ENCODE measurements at places on chromosomes 6 and 20.

DNA sequence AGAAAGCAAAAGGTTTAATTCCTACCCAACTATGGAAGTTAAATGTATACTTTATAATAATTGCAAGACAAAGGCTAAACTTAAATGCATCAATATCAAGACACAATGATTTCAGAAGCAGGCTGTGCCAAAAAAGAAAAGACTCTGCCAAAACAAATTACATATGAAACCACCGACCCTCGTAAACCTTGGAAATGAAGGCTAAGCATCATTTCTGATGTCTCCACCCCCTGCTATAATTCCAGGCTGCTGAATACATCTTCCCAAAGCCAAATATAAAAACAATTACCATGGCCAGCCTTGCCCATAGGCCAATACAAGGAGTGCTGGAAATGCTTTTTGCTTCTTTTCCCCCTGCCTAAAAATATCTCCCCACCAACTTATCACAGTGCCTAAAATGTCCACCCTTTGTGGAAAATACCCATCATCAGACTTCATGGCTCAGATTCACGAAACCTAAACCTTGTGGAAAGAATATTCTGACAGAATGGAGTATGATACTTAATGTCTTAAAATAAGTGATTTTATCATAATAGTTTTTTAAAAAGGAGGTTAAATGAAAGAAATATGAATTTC, 37.4 kb downstream of the RCAN2 start:
- no peak for DNase-seq

GRCh38 chr6:142740449-142740848, 204.5 kb downstream of the HIVEP2 start:
- DNase-seq = no peak

DNA sequence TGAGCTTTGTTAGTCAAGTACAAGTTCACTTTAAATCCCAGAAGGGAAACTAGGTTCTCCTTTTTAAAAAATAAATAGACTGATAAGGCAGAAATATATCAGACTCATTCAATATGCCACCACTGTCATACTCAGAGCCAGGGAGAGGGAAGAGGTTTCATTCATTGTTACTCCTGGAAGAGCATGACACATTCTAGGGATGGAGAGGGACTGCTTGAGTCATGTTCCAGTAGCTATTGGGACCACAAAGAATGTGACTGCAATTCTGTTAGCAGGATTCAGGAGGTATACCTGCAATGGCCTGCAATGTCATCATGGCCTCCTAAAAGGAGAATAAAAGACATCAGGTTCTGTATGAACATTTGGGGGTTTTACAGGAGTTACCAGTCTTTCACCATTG, 167.6 kb downstream of the TFAP2B start:
- DNase-seq = no peak

DNA sequence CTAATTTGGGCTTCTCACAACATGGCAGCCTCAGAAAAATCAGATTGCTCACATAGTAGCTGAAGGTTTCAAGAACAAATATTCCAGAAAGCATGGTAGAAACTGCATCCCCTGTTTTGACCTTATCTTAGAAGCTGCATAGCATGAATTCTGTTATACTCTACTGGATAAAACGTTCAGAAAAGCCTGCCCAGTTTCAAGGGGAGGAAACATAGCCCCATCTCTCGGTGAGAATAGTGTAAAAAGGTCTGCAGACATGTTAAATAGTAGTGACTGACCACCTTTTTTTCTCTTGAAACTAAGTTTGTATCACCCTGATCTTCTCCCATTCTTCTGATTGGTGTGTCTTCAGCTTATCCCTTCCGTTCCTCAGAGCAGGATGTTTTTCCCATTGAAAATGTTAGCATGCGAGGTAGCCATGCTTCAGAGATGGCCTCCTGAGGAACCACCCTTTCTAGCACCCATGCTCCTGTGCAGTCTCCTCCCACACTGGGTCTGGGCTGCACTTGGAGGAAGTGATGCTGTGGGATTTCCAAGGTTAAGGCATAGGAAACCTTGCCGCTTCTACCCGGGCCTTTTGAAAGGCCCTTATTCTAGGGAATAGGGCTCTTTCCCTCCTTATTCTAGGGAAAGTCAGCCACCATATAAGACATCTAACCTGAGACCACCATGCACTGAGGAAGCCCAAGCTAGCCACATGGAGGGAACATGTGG, 50.1 kb downstream of the MARCKS start:
- no peak for DNase-seq

DNA sequence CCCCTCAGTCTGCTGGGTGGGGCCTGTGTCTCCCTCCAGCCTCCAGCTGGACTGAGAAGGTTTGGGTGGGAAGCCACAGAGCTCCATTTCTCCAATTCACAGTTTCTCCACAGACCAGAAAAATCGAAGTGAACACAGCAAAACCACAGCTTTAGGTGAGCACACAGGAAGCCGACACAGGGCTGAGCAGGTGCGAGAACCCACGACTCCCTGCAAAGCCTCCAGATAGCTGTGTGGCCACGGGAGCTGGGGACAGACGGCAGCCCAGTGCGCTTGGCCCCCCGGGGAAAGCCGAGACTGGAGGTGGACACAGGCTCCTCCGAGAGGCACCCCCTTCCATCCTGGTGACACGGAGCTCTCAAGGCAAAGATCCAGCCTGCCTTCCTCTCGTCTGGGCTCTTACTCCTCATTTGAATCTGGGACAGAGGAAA, 29.0 kb upstream of the MPC1 start:
- no peak for DNase-seq

DNA sequence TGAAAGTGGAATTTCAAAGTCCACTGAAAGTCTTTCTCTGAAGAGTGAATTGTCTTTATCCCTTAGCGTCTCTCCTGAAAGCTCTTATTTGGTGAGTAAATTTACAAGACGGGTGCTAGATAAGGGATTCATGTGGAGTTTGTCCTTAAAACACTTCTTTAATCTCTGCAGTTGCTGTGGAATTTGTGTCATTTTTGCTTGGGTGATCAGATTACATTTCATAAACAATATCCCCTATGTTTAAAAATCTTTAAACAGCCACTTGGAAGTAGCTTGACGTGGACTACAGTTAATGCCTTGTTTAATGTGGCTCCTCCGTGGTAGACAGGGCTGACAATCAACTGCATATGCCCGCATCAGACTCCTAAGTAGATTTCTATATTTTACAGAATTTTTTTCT, 175.4 kb upstream of the ZNF217 start:
- DNase-seq = no peak

GRCh38 chr6:19880066-19880465, 42.9 kb downstream of the ID4 start:
- DNase-seq = no peak

DNA sequence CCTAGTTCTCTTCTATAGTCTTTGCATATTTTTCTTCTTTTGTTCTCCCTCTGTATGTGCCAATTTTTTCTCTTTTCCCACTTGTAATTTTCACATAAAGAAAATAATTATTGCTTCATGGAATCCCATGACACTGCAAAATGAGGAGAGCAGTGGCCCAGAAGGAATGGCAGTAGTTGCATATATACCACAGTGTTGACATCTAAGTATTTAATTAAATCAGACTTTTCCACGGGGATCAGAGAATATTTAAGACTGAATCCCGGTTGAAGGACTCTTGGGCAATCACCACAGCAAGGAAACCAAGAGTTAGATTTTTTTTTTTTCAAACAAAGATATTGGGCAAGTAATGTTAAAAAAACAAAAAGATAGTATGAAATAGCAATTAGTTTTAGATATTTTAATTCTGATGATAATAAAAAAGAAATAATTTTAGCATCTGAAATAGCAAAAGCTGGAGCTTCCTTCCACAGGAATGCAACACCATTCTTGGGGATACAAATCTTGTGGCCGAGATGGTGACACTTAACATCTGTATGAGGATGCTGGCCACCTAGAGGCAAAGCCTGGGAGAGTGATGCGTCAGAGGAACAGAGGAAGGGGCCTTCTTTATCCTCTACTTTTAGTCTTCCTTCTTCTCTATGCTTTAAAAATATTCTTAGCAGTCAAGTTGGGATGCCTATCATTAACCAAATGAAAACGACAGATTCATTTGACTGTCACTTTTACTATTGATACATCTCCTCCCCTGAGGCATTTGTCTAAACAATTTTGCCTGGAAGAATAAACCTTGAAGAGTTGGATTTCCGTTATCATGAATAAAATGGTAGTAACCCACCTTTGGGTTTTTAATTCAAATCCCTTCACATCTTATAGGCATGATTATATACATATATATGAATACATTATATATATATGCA, 356.2 kb downstream of the GJA1 start:
- DNase-seq = no peak

- DNase-seq = no peak
Observed at GRCh38 chr6:149913540-149914240, 9.2 kb downstream of the RAET1G start.

DNA sequence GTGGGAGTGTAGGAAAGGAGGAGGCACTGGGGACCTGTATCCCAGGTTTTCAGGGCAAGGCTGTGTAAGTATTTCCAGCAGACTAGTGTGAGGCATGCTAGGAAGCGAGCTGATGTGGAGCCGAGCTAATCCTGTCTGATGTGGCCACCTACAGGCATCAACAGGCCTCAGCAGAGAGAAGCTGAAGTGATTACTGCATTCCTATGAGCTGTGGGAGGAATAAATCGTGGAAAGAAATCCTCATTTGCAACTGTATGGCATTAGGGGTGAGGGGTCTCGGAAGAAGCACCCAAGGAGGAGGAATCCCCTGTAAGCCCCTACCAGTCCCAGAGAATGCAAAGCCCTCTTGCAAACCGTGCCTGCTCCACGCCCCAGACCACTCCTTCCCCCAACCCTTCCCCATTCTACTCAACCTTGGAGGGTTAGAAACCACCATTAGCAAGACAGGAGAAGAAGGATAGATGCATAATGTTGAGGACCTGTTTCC, 41.6 kb downstream of the C6orf15 start:
- no peak for DNase-seq

- no peak for DNase-seq
Observed at GRCh38 chr6:27188061-27188884, 59.2 kb upstream of the PRSS16 start.

- no peak for DNase-seq
Observed at GRCh38 chr20:6657111-6657510, 110.4 kb upstream of the BMP2 start.

DNA sequence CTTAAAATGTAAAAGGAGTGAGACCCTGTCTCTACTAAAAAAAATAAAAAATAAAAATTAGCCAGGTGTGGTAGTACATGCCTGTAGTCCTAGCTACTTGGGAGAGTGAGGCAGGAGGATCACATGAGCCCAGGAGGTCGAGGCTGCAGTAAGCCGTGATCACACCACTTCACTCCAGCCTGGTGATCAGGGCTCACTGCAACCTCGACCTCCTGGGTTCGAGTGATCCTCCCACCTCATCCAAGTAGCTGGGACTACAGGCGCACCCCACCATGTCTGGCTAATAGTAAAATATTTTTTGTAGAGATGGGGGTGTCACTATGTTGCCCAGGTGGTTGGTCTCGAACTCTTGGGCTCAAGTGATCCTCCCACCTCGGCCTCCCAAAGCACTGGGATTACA, 8.1 kb upstream of the FOXS1 start:
- DNase-seq = no peak

- no peak for DNase-seq
Observed at GRCh38 chr20:20979934-20980333, 126.2 kb downstream of the LINC00237 start.

DNA sequence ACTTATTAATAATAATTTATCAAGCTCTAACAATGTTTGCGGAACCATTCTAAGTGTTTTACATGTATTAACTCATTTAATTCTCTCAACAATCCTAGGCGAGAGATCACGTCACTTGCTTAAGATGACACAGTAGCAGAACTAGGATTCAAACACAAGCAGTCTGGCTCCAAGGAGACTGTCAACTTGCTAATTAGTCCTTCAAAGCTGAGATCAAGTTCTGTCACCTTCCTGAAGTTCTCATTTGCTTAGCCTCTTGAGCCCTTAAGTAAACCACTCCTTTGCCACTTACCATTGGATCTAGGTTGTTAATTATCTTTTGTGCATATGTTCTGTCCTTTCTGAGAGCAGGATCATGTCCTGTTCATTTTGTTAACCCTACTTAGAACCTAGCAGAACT, 14.1 kb downstream of the FKBP5 start:
- no peak for DNase-seq

DNA sequence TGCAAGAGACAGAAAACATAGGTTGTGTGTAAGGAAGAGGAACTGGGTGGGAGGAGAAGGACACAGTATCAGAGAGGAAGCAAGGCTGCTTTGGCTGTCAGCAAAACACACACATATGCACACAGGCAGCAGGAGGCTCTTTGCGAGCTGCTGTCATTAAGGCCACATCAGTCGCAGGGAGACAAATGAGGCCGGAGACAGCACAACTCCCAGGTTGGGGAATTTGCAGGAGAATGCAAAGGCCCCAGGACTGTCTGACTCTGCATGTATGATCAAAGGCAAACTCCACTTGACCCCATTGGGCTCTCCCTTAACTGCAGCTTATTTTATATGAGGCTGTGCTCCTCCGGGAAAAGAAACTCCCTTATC, 35.3 kb downstream of the METTL24 start:
- DNase-seq = no peak

- peak; percentile 44 for DNase-seq
Observed at GRCh38 chr6:6856538-6857523, 250.9 kb upstream of the RREB1 start.
